ENCODE measurements at places on chromosomes 4 and X.

DNA sequence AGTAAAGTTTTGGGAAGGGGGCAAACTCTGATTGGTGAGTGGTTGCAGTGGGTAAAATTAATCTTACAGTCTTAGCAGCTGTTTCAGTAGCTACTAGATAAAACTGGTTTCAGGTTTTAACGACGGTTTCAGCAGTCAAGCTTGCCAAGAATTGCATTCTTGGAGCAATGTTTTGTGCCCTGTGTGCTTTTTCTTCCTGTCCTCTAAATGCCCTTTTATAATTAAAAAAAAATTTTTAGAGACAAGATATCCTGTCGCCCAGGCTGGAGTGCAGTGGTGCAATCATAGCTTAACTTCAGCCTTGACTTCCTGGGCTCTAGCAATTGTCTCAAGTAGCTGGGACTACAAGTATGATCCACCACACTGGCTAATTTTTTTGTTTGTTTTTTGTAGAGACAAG lies 6.3 kb upstream of the PPEF2 start:
- H3K4me3 ChIP-seq = no peak overlapping the region
- no peak overlapping the region for H3K27ac ChIP-seq
- no peaks in the 10 kb centered on the region for H3K27me3 ChIP-seq
- DNase-seq = no peak

- peak overlapping the region; percentile 75 for H3K27ac ChIP-seq
- no peak overlapping the region for H3K4me3 ChIP-seq
- no peaks in the 10 kb centered on the region for H3K27me3 ChIP-seq
- DNase-seq = peak; percentile 79
These were observed 65.8 kb upstream of the MSN start for GRCh38 chrX:65601530-65602220.

- peak; percentile 42 for DNase-seq
- H3K27ac ChIP-seq = no peak overlapping the region
- no peak overlapping the region for H3K4me3 ChIP-seq
- no peaks in the 10 kb centered on the region for H3K27me3 ChIP-seq
- H3K4me1 ChIP-seq = peaks cover 8% of the 10 kb centered on the region
These were observed 62.9 kb downstream of the ANAPC4 start for GRCh38 chr4:25439918-25440477.

DNA sequence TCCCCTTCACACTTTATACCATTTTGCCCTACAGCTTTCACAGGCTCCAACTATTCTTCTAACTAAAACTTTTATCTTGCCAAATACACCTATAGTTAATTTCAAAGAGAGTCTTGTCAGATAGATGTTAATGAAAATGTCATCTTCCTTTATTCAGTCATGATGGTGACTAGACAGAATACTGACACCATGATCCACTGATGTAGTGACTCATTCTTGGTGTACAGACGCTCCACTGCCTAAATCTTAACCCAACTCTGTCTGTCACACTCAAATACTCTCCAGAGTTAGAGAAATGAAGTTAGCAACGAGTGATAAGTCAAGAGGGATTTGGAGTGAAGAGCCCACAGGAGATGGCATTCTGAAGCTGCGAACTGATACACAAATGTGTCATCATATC lies 32.1 kb upstream of the HDAC8 start:
- no peaks in the 10 kb centered on the region for H3K4me1 ChIP-seq
- no peak for DNase-seq
- H3K27ac ChIP-seq = no peak overlapping the region
- H3K36me3 ChIP-seq = no peaks in the 10 kb centered on the region
- no peak overlapping the region for H3K4me3 ChIP-seq

- H3K27ac ChIP-seq = no peak overlapping the region
- H3K27me3 ChIP-seq = no peaks in the 10 kb centered on the region
These were observed 420.6 kb upstream of the PABPC4L start for GRCh38 chr4:134622199-134622598.

GRCh38 chr4:32172086-32172485 lies 1451.9 kb downstream of the PCDH7 start:
- H3K4me1 ChIP-seq = no peaks in the 10 kb centered on the region
- no peaks in the 10 kb centered on the region for H3K36me3 ChIP-seq
- H3K27me3 ChIP-seq = no peaks in the 10 kb centered on the region
- no peak overlapping the region for H3K4me3 ChIP-seq
- H3K27ac ChIP-seq = no peak overlapping the region
- DNase-seq = no peak

GRCh38 chr4:174334628-174335027 lies 50.9 kb downstream of the CEP44 start:
- H3K36me3 ChIP-seq = no peaks in the 10 kb centered on the region
- DNase-seq = no peak
- H3K4me3 ChIP-seq = no peak overlapping the region
- no peaks in the 10 kb centered on the region for H3K27me3 ChIP-seq
- no peak overlapping the region for H3K27ac ChIP-seq
- H3K4me1 ChIP-seq = no peaks in the 10 kb centered on the region

DNA sequence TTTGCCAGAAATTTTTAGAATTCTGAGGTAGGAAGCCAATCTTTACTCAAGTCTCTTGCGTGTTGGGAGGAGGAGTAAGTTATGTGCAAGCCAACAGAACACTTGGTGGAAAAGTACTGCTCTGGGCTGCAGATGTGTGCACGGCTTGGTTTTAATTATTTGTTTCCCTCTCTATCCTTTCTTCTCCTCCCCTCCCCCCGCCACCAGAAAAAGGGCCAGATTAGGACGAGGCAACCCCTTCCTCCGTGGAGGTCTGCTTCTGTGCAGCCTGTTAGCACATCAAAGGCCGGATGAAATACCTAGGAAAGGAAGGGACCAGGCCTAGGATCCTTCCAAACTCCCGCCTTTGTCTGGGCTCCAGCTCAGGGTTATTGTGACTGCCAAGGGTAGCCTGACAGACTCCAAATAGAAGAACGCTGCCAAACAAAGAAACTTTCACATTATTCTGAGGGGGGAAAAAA lies 1.0 kb upstream of the PGRMC1 start:
- H3K4me3 ChIP-seq = no peak overlapping the region
- H3K4me1 ChIP-seq = no peaks in the 10 kb centered on the region
- H3K36me3 ChIP-seq = no peaks in the 10 kb centered on the region
- peak overlapping the region; percentile 62 for H3K27ac ChIP-seq
- H3K27me3 ChIP-seq = no peaks in the 10 kb centered on the region

DNA sequence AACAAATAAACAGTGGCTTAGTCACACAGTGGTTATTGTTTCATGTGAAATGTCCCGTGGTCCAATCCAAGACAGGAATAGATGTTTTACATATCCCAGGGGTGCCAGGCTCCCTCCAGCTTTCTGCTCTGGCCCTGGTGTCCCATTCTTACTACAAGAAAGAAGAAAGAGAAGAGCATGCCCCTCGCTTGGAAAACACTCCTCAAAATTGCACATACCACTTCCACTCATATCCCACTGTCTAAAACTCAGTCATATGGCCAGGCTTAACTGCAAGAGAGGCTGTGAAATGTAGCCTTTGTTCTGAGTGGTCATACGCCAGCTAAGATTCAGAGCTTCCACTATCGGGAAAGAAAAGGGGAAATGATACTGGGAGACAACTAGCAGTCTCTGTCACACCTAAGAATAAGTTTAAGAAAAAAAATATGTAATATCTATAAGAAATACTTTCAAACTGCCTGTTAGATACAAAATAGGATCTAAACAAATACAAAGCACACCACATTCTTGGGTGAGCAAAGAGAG lies 306.8 kb upstream of the FAM241A start:
- H3K27ac ChIP-seq = no peak overlapping the region
- no peak for DNase-seq
- no peaks in the 10 kb centered on the region for H3K4me1 ChIP-seq
- H3K36me3 ChIP-seq = no peaks in the 10 kb centered on the region
- no peak overlapping the region for H3K4me3 ChIP-seq

- no peak overlapping the region for H3K4me3 ChIP-seq
- no peaks in the 10 kb centered on the region for H3K27me3 ChIP-seq
- no peaks in the 10 kb centered on the region for H3K36me3 ChIP-seq
- H3K27ac ChIP-seq = no peak overlapping the region
- H3K4me1 ChIP-seq = no peaks in the 10 kb centered on the region
- DNase-seq = no peak
These were observed 3.9 kb upstream of the DTHD1 start for GRCh38 chr4:36277533-36277932.

- no peaks in the 10 kb centered on the region for H3K36me3 ChIP-seq
- DNase-seq = no peak
These were observed 43.4 kb downstream of the NKX6-1 start for GRCh38 chr4:84455697-84456096.

GRCh38 chr4:81905971-81906370 lies 434.3 kb upstream of the RASGEF1B start:
- H3K36me3 ChIP-seq = no peaks in the 10 kb centered on the region
- H3K27ac ChIP-seq = no peak overlapping the region
- H3K4me1 ChIP-seq = no peaks in the 10 kb centered on the region

- no peaks in the 10 kb centered on the region for H3K4me1 ChIP-seq
- no peaks in the 10 kb centered on the region for H3K27me3 ChIP-seq
- H3K27ac ChIP-seq = peak overlapping the region; percentile 42
- H3K4me3 ChIP-seq = no peak overlapping the region
These were observed 190.7 kb downstream of the OR13H1 start for GRCh38 chrX:131734621-131735020.

DNA sequence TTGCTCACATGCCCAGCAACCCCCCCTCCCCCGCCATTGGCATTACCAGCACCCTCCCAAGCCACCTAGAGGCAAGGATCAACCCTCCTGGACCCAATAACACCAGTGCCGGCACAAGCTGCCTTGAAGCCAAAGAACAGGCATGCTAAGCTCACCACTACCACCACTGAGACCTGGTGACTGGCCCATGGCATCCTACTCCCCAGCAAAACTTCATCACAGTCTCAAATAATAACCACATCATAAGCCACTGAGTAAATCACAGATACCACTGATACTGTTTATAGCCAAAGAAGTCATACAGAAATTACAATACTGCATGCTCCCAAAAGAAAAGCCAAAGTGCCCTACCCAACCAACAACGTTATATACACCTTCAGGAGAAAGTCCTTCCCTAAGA lies 73.6 kb upstream of the RPL34 start:
- no peak for DNase-seq
- H3K36me3 ChIP-seq = no peaks in the 10 kb centered on the region
- H3K4me1 ChIP-seq = no peaks in the 10 kb centered on the region

DNA sequence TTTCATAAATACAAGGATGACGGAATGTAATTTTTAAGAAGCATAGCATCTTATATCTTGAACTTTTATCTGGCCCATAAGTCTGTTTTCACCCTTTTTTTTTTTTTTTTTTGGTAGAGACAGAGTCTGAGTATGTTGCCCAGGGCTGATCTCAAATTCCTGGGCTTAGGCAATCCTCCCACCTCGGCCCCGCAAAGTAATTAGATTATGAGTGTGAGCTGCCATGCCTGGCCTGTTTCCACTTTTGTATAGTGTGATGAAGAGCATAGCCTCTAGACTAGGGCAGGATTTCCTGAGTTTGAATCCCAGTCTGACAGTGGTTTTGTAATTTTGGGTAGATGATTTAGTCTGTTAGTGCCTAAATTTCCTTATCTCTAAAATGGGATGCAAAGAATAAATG lies 11.0 kb downstream of the STIM2 start:
- no peaks in the 10 kb centered on the region for H3K36me3 ChIP-seq
- H3K4me3 ChIP-seq = no peak overlapping the region
- DNase-seq = no peak
- H3K27ac ChIP-seq = no peak overlapping the region

DNA sequence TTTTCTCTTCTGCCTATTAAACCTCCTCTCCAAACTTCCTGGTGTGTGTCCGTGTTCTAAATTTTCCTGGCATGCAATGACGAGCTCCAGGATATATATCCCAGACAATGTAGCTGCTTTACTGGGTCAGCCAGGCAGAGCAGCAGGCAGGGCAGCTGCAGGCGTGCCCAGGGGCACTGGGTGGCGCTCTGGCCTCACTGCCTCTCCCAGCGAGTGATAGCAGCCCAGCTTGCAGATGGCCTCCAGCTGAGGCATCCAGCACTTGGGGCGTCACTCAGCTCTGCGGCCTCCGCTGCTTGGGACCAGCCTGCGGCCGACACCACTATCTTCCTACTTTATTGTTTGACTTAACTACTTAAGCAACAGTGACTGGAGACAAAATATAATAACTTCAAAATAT lies 23.0 kb upstream of the UBA6 start:
- no peaks in the 10 kb centered on the region for H3K36me3 ChIP-seq
- no peaks in the 10 kb centered on the region for H3K27me3 ChIP-seq
- H3K27ac ChIP-seq = no peak overlapping the region
- H3K4me1 ChIP-seq = no peaks in the 10 kb centered on the region
- no peak overlapping the region for H3K4me3 ChIP-seq

- no peaks in the 10 kb centered on the region for H3K4me1 ChIP-seq
- H3K27me3 ChIP-seq = no peaks in the 10 kb centered on the region
- H3K36me3 ChIP-seq = no peaks in the 10 kb centered on the region
These were observed 9.3 kb downstream of the PAGE4 start for GRCh38 chrX:49838374-49838773.

DNA sequence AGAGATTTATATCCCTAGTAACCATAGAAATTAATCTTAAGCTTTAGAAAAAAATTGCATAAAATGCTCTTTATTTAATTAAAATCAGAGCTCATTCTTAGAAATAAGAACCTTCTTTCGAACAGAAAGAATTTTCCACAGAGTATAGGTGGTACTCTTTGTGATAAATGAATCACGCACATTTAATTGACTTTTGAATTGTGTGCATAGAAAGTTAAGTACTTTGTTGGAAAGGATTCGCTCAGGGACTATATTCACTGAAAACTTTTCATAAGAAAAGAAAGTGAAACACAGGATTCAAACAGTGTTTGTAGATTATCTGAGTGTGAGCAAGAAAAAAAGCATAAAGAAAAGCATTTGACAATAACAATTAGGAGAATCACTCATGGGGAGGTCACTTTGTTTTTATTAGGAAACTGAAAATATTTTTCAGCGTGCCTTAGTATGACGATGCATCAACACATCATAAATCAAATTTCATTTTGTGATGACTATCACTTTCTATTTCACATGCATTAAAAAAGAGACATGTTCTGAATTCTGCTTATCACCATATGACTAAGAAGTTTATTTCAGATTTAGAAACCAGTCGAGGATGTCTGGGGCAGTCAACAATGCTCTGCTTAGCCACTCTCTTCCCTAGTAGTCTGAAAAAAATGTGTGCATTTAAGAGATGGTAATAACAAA lies 49.5 kb downstream of the STX18 start:
- peak overlapping the region; percentile 4 for H3K27ac ChIP-seq
- DNase-seq = no peak

GRCh38 chr4:156945532-156945931 lies 26.1 kb downstream of the PDGFC start:
- no peak overlapping the region for H3K4me3 ChIP-seq
- H3K4me1 ChIP-seq = peaks cover 17% of the 10 kb centered on the region
- no peak for DNase-seq
- no peaks in the 10 kb centered on the region for H3K27me3 ChIP-seq

- no peak overlapping the region for H3K4me3 ChIP-seq
- H3K27me3 ChIP-seq = no peaks in the 10 kb centered on the region
- no peak for DNase-seq
- H3K4me1 ChIP-seq = peaks cover 7% of the 10 kb centered on the region
These were observed 37.8 kb downstream of the TET2 start for GRCh38 chr4:105184316-105184980.

DNA sequence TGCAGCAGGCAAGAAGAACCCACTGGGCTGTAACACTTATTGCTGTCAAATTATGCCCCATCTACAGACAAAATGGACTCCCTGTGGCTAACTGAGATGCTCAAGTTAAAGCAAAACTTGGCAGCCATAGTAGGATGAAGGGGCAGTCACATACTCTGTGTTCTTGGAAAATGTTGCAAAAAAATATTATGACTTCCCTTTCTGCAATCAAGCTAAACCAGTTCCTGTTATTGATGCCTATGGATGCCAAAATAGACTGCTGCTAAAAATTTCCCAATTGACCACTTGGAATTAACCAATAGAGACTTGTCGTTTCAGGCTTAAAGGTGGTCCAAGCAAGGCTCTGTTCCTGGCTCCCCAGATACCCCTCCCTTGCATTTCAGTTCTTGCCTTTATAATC lies 49.5 kb downstream of the IQCM start:
- DNase-seq = no peak
- no peaks in the 10 kb centered on the region for H3K36me3 ChIP-seq
- no peak overlapping the region for H3K4me3 ChIP-seq
- no peaks in the 10 kb centered on the region for H3K4me1 ChIP-seq
- H3K27me3 ChIP-seq = no peaks in the 10 kb centered on the region
